SK-N-DZ (cell line): ENCODE measurements at places on chromosomes 3 and 15.

- DNase-seq: peak; percentile 73
Measured at GRCh38 chr3:196988241-196989029, 19.8 kb upstream of the PIGZ start.

GRCh38 chr15:65309882-65310418, 5.5 kb downstream of the RNU5B-1 start:
- DNase-seq: no peak

GRCh38 chr3:50572801-50573371, 3.6 kb downstream of the HEMK1 start:
- no peak for DNase-seq

GRCh38 chr3:33146791-33147445, 33.1 kb downstream of the CRTAP start:
- DNase-seq: no peak

DNA sequence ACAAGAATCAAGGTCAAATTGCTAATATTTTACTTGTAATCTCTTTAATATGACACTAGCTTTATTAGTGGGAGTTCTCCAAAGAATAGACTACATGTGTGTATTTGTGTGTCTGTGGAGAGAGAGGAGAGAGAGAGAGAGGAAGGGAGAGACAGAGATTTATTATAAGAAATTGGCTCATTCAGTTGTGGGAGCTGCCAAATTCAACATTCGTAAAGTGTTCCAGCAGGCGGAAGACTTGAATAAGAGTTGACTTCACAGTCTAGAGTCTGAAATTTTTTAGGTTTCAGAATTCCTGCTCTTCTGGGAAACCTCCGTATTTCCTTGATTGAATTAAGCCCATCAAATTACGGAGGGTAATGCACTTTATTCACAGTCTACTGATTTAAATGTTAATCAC, 4.7 kb upstream of the CLDN1 start:
- no peak for DNase-seq

DNA sequence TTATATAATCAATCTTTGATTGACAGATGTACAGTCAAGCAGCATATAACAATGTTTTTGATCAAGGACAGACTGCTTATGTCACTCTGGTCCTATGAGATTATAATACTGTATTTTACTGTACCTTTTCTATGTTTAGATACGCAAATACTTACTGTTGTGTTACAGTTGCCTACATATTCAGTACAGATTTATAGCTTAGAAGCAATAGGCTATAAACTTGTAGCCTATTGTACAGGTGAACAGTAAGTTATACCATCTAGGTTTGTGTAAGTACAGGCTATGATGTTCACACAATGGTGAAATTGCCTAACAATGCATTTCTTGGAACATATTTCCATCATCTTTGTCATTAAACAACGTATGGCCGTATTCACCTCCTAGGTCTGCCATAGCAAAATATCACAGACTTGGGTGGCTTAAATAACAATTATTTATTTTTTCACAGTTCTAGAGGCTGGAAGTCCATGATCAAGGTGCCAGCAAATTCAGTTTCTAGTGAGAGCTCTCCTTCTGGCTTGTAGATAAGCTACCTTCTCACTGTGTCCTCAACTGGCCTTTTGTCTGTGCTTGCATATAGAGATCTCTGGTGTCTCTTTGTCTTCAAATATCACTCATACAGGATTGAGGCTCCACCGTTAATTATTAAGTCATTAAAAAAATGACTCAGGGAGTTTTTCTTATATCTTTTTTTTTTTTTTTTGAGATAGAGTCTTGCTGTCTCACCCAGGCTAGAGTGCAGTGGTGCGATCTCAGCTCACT, 89.1 kb downstream of the EBLN2 start:
- DNase-seq: no peak

DNA sequence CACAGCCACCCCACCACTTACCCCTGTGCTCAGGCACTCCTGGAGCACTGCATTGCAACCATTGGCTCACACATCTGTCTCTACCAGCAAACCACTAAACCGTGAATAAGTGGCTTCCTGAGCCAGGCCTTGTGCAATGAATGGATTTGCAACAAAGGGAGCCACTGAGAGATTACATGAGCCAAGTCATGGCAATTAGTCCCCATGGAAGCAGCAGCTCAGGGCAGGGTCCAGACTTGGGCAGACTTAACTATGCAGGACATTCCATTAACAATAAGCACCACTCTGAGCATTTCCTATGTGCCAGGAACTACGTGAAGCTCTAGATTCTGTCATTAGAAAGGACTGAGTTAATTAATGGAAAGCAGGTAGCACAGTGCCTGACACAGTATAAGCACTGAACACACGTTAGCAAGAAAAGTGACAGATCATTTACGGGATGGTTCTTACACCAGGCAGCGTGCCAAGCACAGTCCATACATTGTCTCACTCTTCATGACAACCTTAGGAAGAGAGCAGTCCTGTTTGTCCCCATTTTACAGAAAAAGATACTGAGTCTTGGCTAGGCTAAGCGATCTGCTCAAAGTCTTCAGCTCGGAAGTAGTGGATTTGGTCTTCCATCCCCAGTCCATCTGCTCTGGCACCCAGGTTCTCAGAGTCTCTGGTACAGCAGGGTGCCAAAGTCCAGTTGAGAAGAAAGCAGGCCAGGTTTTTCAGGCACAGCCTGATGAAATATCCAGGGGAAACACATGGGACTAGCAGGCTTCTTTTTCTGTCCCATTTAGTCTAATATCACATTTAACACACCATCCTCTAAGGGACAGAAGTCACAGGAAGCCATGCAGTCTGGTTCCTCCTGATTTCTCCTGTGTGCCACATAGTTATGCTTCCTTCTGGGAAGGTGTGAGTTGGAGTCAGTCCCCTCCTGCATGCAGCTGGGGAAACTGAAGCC, 44.1 kb downstream of the LIPC start:
- DNase-seq: no peak

DNA sequence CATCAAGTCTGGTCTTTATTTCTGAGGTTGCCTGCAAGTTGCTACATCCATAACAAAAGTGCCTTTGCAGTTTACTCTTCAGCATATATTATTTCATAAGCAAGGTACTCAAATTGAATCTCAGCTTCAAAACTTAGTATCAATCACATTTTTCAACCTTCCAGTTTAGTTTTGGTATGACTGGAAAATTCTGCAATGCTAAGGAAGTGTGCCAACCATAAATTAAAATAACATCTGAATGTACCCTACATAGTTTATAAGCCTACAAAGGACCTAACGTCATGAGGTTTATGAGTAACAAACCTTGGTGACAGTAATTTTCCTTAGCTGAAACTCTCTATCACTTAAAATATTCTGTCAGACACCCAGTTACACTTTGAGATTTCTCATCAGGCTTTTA, 62.8 kb downstream of the THBS1 start:
- no peak for DNase-seq

GRCh38 chr3:72628065-72628464, 220.2 kb downstream of the SHQ1 start:
- DNase-seq: no peak

DNA sequence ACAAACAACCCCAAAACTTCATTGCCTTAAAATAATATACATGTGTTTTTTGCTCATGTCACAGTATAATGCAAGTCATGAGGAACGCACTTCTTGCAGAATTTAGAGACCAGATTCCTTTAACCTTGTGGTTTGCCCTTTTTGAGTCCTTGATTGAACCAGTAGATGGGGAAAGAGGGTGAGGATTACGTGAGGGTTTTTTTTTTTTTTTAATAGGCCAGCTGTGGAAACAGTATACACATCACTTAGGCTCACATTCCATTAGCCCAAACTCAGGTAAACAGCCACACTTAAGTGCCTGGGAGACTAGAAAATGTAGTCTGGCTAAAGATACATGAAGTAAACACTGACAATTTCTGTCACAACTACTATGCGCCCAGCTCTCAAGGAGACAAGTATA, 114.9 kb upstream of the MLF1 start:
- no peak for DNase-seq

GRCh38 chr15:55250941-55251340, 38.7 kb downstream of the RAB27A start:
- no peak for DNase-seq

DNA sequence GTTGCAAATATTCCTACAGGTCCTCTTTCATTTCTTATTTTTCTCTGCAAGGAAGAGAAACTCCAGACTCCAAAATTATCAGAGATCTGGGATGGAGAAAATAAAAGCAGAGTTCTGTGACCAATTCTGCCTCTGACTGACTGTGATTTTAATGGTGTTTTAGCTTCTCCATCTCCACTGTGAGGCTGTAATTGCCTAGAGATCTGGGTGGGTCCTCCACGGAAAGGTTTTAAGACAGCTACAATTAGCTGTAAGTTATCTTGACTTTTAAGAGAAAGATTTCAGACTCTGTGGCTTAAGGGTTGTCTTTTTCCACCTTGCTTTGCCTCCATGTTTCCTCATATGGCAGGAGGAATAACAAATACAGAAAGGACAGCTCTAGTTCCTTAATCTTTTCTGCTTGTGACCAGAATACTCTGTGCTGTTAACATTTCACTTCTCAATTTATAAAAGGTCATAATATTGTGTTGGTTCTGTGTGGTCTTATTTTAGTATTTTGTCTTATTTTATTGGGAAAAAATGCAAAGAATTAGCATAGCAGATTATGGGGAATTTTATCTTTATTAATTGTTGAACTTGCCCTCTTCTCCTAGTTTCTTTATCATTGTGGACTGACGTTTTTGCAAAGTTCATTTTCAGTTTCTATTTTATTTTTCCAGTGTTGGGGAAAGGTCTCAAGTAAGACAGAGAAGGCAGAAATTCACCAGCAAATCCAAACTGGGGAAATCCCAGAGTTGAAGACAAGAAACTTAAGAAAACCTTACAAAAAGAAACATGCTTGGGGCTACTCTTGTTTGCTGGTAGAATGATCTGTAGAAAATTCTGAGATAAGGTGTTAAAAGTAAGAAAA, 157.9 kb downstream of the RAP2B start:
- DNase-seq: peak; percentile 8

GRCh38 chr3:88611826-88612326, 462.1 kb downstream of the C3orf38 start:
- no peak for DNase-seq

GRCh38 chr3:78337801-78338211, 1297.9 kb downstream of the ROBO2 start:
- no peak for DNase-seq

GRCh38 chr3:150306083-150306482, 102.0 kb upstream of the TSC22D2 start:
- DNase-seq: no peak

DNA sequence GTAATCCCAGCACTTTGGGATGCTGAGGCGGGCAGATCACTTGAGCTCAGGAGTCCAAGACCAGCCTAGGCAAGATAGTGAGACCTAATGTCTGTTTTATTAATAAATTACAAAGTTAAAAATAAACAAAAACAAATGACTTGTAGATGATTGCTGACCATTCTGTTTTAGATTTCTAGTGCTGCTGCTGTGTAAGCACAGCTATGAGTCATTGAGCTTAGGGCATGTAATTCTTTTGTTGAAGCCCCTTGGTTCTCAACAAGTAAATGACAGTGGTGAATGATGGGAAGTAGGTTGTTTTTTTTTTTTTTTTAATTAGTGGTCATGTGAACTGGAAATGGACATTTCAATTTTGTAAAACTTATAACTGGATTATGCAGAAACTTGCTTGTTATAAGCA, 63.3 kb downstream of the LEO1 start:
- DNase-seq: no peak

DNA sequence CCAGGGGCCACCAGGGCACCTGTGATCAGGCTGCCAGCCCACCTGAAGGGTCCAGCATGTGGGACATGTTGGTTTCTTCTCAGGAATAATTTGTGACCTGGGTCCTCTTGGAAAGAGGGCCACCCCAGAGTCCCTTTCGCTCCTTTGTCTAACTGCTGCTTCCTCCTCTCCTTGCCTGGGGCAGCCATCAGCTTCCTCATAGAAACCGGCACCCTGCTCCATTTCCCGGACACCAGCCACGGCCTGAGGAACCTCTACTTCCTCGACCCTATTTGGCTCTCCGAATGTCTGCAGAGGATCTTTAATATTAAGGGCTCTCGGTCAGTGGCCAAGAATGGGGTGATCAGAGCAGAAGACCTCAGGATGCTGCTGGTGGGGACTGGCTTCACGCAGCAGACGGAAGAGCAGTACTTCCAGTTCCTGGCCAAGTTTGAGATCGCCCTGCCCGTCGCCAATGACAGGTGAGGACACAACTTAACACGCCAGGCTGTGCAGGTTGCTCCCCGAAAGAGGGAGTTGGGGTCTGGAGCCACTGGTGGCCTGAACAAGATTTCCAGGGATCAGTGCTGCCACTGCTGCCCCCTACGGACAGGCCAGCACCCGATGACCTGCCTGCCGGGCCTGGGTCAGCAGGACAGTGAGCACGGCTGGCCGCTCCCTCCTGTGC, 109.7 kb downstream of the LRRK1 start:
- DNase-seq: no peak

- DNase-seq: peak; percentile 13
Measured at GRCh38 chr3:154324919-154325318, 632 bp upstream of the DHX36 start.

DNA sequence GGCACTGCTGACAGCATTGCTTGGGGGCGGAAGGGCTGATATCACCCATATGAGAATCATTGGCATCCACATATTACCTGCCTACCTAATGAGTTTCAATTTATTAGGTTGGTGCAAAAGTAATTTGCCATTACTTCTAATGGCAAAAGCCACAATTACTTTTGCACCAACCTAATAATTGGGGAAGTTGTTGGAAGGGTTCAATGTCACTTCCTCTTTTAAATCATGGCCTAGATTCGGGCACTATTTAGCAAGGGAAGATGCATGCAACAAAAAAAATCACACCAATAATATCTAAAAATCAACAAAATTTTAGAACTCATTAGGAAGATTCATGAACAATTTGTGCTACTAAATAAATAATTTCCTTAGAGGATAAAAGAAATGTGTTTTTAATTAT, 56.0 kb upstream of the AGTR1 start:
- DNase-seq: no peak

GRCh38 chr3:157469561-157470294, 33.1 kb downstream of the PTX3 start:
- no peak for DNase-seq

DNA sequence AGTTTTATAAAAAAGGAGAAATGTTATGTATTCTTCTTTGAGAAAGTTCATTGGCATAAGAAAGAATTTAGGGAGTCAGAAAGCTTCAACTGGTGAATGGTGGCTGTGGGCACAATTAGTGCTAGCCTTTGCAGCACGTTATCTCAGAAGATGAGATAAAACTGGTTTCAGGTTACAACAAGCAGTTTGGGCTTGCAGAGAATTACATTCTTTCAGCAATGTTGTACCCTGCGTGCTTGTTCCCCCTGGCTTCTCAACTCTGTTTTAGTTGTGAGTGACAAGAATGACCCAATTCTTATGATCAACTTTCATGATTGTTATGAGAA, 31.6 kb upstream of the ACP3 start:
- peak; percentile 30 for DNase-seq

- no peak for DNase-seq
Measured at GRCh38 chr3:147699175-147699838, 290.1 kb downstream of the ZIC1 start.
